Metanephros (tissue), 2 donors: ENCODE measurements at places on chromosomes 4 and X. TPM values are rescaled to one million over a fixed set of nuclear protein-coding genes. Genes with fewer than 3 reads are reported as not detected.

The DCAF12L1 gene
- total RNA-seq: 8.2 TPM

The BGN gene
- total RNA-seq: 79.5 TPM

The ARSJ gene
- total RNA-seq: 10.0 TPM

The RIPPLY1 gene
- 1.3 TPM for total RNA-seq

The COX7B2 gene
- total RNA-seq: not detected

The NALF2 gene
- 0.23 TPM for total RNA-seq

The SHOX gene
- 0.06 TPM for total RNA-seq

The SPOCK3 gene
- total RNA-seq: 6.1 TPM

The PABPC1L2B gene
- total RNA-seq: not detected

The F8A3 gene
- 5.4 TPM for total RNA-seq

The BEX1 gene
- 14.8 TPM for total RNA-seq

The SPANXD gene
- total RNA-seq: not detected

The HSFX4 gene
- total RNA-seq: not detected

The MAGED2 gene
- total RNA-seq: 526 TPM

The NOX1 gene
- total RNA-seq: not detected

The TRAM1L1 gene
- 9.9 TPM for total RNA-seq

The DDIT4L gene
- 32.2 TPM for total RNA-seq

The PAGE2 gene
- total RNA-seq: not detected

The CXorf65 gene
- 0.23 TPM for total RNA-seq

The NKX1-1 gene
- total RNA-seq: not detected

The TBC1D25 gene
- 8.5 TPM for total RNA-seq
